ENCODE measurements at places on chromosomes 13 and 19.

GRCh38 chr13:49840675-49841074 lies 48.2 kb upstream of the KPNA3 start:
- DNase-seq: no peak

DNA sequence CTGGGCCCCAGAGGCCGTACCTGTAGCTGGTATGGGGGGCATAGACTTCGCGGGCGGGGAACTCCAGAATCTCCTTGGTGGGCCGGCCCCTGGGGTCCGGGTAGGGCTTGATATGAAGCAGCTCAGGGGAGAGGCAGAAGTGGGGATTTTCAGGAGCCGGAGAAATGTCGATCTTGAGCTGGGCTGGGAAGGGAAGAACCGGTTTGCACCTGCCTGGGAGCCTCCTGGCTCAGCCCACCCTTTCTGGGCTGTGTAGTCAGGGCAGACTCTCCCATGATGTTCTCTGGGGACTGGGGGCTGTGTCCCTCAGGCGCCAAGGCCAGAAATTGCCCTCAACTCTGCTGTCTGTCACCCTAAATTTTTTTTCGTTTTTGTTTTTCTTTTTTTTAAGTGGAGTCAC lies 2.6 kb downstream of the ANGPTL8 start:
- no peak for DNase-seq

GRCh38 chr13:76879203-76879882 lies 6.9 kb downstream of the KCTD12 start:
- peak; percentile 49 for DNase-seq

DNA sequence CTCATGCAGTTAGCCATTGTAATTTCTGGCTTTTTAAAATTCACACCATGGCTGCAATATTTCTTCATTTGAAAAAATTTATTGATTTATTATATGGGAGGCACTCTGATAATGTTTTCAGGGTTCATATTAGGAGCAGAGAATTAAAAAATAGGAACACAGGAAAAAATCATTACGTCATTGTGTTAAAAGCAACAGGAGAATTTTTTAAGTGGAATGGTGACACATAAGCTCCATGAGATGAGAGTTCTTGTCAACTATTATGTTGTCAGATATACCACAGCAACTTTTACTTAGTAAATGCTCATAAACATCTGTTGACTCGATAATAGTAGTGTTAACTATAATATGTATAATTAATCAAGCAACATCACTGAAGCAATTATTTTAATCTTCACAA lies 400.1 kb downstream of the TDRD3 start:
- DNase-seq: no peak

GRCh38 chr13:100600461-100600860 lies 11.9 kb upstream of the GGACT start:
- DNase-seq: no peak

DNA sequence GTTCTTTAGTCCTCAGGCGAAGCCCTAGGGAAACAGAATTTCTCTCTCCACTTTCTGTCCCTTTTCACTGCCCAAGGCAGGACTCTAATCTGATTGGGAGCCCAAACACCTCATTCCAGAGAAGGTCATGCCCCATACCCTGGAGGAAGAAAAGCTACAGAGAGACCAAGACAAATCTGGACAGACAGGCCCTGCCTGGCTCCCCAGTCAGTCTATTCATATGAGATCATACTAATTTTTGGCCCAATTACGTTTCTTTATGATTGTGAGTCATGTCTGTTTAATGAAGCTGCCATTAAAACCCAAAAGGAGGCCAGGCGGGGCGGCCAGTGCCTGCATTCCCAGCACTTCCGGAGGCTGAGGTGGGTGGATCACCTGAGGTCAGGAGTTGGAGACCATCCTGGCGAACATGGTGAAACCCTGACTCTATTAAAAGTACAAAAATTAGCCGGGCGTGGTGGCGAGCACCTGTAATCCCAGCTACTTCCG lies 3.3 kb upstream of the AP3D1 start:
- DNase-seq: no peak

DNA sequence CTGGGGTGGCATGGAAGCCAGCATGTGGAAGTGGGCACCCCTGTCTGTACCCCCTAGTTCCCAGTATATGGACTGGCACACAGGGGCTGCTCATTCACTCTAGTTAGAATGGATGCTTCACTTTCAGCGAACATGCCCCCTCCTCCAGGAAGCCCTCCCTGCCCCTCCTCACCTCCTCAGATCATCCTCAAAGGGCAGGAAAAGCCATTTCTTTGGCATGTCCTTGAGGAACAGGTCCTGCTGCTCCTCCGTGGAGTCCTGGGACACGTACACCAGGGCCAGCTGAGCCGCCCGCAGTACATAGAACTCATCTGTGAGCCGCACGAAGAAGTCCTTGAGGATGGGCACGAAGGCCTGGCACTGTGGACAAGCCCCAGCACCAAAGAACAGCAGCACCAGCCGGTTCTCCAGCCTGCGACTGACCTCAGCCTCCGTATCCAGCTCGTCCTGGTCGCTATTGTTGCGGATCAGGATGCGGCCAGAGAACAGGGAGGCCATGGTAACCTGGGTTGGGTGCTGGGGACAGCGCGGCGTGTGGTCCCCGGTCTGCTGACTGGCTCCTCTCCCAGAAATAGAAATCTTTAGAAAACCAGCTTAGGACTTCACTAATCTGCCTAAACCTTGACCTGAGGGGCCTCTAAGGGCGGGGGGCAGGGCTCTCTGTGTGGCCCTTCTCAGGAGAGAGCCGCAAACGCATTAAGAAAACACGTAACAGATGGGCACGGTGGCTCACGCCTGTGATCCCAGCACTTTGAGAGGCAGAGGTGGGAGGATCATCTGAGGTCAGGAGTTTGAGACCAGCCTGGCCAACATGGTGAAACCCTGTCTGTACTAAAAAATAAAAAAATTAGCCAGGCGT lies at the start of gene NXNL1:
TSS of gene NXNL1 (minus strand) at position 555 of the 859 bp plus-strand sequence. CDS start at position 498, 57 bp downstream.
- DNase-seq: no peak

- DNase-seq: no peak
Measured at GRCh38 chr13:23767838-23768237, 121.4 kb downstream of the MIPEP start.

DNA sequence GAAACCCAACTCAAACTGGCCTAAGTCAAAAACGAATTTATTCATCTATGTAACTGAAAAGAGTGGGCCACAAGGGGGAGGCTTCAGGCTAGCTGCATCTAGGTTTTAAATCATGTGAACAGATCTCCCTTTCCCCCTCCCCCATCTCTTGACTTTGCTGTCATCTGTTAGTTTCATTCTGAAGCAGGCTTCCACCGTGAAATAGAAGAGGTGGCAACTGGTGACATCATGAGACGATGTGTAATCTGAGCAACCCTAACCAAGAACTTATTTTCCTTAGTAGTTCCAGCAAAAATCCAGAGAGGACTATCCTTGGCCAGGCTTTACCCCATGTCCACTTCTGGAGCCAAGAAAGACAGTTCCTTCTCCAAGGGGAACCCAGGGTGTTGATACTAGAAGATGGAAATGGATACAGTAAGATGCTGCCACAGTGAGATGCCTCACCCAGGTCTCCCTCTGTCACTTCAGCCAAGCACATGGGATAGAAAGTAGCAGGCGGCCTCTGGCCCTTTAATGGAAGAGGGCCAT lies 9.4 kb downstream of the SAMD4B start:
- peak; percentile 5 for DNase-seq

DNA sequence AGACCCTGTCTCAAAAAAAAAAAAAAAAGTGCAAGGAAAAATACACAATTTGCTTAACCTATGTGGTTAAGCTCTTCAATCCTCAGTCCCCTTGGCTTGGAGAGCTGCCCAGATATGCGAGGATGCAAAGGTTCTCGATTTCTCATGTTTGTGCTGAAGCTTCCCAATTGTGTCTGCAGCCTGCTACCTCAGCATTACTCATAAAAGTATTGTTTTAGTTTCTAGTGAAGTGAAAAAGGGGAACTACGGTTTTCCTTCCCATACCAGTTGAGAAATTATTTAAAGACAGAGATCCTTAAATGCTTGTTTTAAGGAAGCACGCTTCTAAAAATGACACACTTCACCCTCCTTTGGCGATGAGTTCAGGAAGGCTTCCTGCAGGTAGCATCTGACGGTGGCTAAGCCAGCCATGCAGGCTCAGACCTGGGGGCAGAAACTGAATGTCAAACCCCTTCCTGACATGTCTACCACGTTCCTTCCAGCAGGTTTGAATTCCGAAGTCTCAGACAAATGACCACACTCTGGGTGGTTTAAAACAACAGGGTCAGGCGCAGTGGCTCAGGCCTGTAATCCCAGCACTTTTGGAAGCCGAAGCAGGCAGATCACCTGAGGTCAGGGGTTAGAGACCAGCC lies 47.9 kb downstream of the RUBCNL start:
- no peak for DNase-seq

DNA sequence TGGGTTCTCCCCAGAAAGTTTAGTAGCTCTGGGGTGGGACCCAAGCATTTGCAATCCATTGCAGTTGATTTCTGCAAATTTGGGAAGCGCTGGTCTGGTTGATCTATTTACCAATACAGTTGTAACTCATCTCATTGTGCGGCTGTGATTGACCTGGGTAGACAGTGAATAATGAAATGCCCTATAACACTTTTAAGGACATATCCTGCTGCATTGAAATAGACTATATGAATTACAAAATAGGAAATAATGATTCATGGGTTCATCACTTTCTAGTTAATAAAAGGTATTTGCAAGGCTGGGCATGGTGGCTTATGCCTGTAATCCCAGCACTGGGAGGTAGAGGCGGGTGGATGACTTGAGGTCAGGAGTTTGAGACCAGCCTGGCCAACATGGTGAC lies 59.0 kb upstream of the FARP1 start:
- no peak for DNase-seq

DNA sequence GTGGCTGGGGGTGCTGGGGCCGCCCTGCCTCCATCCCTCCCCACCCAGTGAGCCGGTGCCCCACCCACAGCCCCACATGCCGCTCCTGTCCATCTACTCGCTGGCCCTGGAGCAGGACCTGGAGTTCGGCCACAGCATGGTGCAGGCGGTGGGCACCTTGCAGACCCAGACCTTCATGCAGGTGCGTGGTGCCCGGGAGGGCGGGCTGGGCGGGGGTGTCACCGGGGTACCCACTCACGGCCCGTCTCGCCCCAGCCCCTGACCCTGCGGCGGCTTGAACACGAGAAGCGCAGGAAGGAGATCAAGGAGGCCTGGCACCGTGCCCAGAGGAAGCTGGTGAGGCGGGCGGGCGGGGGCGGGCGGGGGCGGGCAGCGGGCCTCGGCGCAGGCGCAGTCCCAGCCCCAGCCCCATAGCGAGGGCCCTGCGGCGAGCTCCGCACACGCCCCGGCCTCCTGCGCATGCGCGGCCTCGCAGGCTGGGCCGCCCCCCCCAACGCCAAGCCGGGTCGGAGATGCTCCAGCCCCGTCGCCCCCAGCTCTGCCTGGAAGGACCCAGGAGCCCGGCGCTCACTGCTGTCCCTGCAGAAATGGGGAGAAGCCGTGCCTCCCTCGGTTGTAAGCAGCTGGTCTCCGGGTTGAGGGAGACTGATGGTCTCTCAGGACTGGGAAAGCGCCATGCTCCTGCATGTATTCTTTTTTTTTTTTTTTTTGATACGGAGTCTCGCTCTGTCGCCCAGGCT lies 7.7 kb downstream of the ARHGAP45 start:
- peak; percentile 87 for DNase-seq

GRCh38 chr13:49315036-49315565 lies 67.4 kb downstream of the CDADC1 start:
- DNase-seq: no peak

GRCh38 chr13:105406551-105406950 lies 1128.9 kb downstream of the EFNB2 start:
- no peak for DNase-seq

DNA sequence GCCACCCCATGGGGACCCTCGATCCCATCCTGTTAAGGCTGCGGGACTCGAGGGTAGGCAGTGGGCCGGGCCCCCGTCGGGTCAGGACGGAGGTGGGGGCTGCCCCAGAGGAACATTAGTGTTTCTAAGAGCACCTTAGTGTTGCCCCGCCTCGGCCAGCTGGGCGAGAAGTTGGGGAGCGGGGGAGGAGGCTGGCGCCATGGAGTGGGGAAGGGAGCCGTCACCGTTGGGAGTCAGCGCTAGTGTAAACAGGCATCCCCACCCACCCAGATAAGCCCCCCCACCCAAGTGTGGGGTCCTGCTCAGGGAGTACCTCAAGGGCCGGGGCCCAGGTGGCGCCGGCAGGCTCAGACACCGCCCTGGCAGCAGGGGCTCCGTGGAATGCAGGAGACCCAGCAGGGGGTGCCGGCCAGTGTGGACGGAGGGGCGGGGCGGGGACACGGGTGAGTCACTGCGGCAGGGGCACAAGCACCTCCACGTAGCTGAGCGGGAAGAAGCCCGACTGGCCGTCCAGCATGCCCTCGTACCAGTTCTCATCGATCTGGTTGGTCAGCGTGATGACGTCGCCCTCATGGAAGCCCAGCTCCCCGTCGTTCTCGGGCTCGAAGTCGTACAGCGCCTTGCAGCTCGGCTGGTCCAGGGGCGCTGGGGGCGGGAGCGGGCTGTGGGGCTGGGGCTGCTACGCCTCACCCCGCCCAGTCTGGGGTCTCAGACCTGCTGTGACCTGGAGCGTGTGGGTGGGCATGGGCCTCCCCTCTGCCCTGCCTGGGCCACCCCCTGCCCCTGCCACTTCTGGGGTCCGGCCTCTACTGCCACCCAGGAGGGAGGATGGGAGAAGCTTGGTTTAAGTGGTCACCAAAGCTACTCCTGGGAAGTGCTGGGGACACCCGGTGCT lies 18.0 kb downstream of the MPND start:
- no peak for DNase-seq

GRCh38 chr13:57056601-57057180 lies 84.0 kb upstream of the PRR20A start:
- no peak for DNase-seq

- no peak for DNase-seq
Measured at GRCh38 chr13:40503966-40504591, 162.4 kb downstream of the FOXO1 start.

DNA sequence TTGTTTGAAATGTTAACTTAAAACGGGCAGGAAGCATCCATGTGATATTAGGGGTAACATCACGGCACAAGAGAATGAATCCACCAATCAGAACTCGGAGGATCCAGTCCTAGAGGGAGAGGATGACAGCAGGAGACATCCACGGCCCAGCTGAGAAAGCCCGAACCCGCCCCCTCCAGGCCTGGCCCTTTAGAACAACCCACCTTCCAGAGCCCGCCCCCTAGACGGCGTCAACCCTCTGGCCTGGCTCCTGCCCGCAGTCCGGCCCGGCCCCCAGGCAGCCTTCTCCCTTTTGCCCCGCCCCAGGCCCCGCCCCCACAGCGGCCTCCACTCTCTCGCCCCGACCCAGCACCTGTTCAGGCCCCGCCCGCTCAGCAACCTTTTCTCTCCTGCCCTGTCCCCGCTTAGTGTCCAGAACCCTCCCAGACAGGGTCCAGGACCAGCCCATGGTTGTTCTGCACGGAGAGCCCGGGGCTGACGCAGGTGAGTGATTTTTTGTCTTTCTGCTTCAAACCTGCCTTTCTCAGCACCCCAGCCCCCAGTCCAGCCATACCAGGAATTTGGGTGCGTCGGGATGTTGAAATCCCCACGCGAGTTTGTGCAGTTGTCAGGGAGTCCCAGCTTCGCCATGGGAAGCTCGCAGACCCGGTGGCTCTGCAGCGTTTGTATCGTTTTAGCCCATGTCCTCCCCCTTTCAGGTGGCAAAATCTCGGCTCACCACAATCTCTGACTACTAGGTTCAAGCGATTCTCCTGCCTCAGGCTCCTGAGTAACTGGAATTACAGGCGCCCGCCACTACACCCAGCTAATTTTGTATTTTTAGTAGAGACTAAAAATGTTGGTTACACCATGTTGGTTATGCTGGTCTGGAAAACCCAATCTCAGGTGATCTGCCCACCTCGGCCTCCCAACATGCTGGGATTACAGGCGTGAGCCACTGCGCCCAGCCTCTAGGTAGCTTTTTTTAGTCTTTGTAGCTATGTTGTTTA lies 16.1 kb downstream of the ZNF816 start:
- DNase-seq: no peak

GRCh38 chr13:105311094-105311493 lies 1224.4 kb downstream of the EFNB2 start:
- DNase-seq: no peak

Data from stimulated activated CD4-positive, alpha-beta T cell treated with anti-CD3 and anti-CD28 coated beads, Interleukin-12 subunit alpha, Interleukin-12 subunit beta, amount 100 ng/mL, for 4 hours (primary cell).